ENCODE measurements at places on chromosomes 7 and 10.

- DNase-seq: no peak
These were observed 5.7 kb downstream of the PRSS1 start for GRCh38 chr7:142754681-142755575.

- DNase-seq: no peak
These were observed 2.0 kb upstream of the ARPC1B start for GRCh38 chr7:99372275-99373090.

GRCh38 chr10:30392564-30392990, 41.4 kb upstream of the MAP3K8 start:
- DNase-seq: peak; percentile 56

DNA sequence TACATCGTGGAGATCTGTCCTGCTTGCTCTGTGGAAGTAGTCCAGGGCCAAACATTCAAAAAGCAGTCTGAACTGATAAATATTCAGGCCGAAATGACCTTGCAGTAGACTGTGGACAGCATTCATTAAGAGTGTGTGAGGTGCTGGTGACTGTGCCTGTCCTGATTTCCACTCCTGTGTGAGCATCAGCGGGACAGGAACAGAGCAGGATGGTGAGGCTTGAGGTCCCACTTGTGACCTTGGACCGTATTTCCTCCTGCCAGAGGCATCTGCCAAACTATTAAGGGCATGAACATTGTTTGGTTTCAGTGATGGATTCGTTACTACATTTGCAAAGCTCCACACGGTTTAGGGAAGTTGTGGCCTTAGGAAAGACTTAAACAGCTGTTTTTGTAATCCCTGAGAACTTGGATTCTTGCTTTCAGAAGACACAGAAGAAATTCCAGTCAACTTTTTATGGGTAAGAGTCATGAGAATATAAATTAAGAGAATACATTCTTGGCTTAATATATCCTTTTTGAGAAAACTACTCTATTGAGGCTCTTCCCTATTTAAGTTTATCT, 32.8 kb downstream of the CCNY start:
- DNase-seq: no peak

DNA sequence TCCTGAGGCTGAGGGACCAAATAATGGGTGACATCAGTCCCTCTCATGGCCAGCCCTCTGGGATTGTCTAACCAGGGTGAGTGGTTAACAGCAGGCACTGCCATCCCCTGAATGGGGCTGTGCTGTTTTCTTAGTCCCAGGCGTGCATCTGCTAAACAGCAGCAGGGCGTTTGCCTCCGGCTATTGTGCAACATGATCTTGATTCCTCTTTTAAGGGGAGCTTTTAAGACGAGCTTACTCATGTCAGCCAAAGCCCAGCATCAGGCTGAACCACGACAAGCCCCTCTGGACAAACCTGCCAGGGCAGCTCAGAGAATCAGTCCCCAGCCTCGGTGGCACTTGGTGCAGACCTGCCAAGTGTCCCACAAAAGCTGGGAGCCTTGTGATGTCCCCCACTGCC, 16.2 kb upstream of the IGFBP3 start:
- DNase-seq: no peak

GRCh38 chr10:107118866-107119265, 45.6 kb downstream of the SORCS1 start:
- no peak for DNase-seq

GRCh38 chr7:27895551-27895950, 155.6 kb downstream of the TAX1BP1 start:
- no peak for DNase-seq

DNA sequence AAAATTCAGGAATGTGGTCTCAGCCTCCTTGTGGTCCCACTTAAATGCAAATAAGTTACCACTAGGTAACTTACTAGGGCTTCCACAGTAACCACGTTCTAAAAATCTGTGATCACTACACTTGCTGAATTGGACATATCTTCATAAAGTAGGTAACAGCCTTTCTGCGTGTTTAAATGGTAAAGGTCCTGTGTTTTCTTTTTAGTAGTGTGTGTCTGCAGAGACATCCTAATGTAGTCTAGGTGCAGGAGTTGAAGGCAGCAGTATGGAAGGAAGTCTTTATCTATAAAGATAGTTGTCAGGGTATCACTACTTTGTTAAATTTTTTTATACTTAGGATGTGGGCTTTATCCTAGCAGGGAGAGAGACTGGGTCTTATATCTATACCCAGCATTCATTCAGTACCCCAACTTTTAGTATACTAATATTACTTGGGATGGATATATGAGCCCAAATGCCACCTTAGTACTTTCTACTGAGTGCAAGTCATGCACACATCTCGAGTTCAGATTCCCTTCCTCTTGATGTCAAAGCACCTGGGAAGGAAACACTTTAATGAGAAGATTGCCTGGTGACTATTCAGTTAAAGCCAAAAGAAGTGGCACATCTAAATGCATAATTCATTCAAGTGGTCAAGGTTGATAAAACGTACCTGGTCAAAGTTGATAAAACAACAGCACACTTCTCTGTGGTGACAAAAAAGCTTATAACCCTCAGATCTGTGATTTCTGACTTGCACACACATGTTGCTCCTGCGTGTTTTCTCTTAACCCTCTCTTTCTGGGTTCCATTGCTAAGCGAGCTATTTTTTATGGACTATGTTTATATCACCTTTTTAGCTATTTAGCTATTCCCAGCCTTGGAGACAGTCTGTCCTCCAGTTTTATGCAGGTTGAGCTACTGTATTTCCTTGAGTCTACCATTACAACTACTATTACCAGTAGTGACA, 281.1 kb upstream of the DKK1 start:
- no peak for DNase-seq

GRCh38 chr10:97278491-97278989, 13.9 kb downstream of the ARHGAP19 start:
- no peak for DNase-seq

DNA sequence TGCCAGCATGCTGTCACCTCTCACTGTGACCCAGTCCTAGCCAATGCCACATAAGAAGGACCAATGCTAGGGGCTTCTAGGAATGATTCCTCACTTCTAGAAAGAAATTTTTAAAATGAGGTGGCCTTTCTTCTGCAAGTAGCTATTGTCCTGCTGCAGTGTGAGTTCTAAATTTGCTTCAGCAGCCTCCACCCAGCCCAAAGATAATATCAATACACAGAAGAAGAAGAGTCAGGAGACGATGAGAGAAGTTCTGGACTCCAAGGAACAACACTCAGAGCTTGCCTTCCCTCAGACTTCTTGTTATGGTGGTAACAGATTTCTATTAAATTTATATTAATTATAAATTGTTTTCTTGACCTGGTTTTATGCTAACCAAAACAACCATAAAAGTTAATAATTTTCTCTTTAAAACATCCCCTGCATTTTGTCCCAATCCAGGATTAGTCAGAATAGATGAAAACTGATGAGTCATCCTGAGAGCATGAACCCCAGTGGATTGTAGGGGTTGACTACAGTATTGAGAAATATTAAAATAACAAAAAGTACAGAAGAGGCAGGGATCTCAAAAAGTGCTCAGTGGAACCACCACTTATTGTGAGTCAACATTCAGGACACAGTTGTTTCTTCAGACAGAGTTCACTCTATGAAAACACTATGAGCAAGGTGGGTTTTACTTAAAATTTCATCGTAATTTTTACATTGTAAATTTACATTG, 29.6 kb upstream of the AKR1C2 start:
- DNase-seq: no peak

GRCh38 chr10:97336446-97336845, 1.9 kb upstream of the FRAT2 start:
- DNase-seq: no peak

- no peak for DNase-seq
These were observed 2.2 kb upstream of the PDK4 start for GRCh38 chr7:95598511-95598910.

GRCh38 chr10:26881600-26882331, 21.0 kb upstream of the ABI1 start:
- DNase-seq: no peak

DNA sequence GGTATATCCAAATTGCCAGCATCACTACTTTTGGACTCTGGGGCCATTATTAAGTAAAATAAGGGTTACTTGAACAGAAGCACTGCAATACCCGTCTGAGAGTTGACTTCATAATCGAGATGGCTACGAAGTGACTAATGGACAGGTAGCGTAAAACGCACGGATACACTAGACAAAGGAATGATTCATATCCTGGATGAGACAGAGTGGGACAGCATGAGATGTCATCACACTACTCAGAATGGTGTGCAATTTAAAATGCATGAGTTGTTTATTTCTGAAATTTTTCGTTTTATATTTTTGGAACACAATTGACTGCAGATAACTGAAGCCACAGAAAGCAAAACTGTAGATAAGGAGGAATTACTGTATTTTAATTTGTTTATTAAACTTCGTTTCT, 421.5 kb upstream of the LRGUK start:
- DNase-seq: no peak

- DNase-seq: no peak
These were observed 105.3 kb downstream of the PLXDC2 start for GRCh38 chr10:19921300-19922140.

All from stimulated activated CD4-positive, alpha-beta T cell treated with anti-CD3 and anti-CD28 coated beads, TNF-alpha, amount 100 ng/mL, for 4 hours (primary cell).